ENCODE measurements at places on chromosomes 3 and 15.

GRCh38 chr3:109864452-109864851 lies 527.1 kb upstream of the DPPA4 start:
- DNase-seq = no peak

DNA sequence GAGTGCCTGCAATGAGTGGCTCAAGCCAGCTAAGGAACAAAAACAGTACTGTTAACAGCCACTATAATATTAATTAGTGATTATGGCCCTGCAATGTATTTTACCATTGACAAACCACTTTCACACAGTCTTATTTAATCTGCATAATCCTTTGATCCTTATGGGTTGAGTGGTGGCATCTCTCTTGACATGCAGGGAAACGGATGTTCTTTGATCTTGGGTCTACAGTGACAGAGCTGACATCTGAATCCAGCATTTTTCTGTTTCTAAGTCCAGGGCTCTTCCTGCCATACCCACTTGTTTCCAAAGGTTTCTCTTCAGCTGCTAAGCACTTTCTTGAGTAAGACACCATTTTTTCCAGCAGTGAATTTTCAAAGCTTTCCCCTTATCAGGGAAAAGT lies 277.7 kb upstream of the ROPN1 start:
- DNase-seq = no peak

- DNase-seq = no peak
These were observed 80.5 kb upstream of the CCNL1 start for GRCh38 chr3:157240408-157240807.

DNA sequence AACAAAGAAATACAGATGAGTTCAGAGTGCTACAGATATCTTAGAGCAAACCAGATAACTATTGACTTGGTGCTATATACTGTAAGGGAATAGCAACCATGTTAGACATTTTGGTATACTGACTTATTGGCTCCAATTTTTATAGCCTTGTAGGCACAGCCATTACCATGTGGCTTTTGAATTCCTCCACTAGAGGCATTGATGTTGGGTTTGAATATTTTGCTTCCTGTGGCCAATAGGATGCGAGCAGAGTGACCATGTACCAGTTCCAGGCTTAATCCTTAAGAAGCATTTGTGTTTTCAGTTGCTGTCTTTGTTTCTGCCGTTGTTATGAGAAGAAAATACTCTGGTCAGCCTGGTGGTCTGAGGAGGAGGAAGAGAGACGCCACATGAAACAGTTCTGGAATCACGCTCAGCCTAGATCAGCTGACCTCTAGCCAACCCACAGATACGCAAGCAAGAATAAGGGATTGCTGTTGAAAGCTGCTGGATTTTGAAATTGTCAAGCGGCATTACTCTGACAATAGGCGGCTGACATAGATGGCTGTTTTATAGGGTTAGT lies 109.4 kb upstream of the TNIK start:
- no peak for DNase-seq

DNA sequence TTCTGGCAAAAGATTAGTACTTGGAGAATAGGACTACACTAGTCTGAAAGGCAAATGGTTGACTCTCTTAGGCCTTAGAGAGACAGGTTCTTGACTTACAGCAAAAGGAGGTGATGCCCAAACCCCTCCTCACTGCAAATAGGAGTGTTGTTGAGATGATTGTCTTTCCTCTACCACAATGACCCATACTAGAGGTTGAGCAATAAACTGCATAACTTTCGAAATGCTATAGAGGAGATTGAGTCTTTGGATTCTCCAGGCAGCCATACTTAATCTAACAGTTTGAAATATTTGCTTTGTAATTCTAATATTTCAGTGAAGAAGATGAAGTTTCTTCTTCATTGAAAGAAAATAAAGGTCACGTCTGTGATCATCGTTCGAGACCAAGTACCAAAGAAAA lies 498.5 kb upstream of the GBE1 start:
- no peak for DNase-seq

GRCh38 chr15:76070921-76071635 lies 11.3 kb downstream of the TMEM266 start:
- DNase-seq = no peak

DNA sequence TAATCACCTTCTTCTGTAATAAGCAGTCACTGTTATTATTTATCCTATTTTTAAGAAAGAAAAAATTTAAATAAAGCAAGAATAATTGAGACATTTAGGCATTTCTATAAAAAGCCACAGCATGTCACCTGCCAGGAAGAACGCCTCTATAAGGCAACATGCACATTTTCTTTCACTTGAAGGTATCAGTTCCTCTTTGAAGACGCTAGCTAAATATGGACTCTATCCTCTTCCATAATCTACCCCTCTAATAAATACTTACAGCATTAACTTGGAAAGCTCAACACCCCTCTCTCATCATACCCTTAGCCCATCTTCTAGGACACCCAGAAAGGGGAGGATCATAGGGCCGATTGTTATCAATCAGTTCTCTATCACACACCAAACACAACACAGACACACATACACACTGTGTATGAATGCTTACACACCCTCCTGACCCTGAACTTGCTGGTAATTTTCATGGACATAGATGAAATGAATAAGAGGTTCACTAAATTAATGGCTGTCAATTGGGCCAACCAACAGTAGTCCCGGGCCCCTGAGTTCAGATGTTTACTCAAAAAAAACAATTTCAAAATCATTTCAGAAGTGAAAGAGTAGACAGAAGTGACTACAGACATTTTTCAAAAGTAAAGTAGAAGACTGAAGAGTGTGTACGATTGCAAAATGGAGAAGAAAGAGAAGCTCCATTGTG lies 102.5 kb downstream of the ZMAT3 start:
- DNase-seq = no peak

DNA sequence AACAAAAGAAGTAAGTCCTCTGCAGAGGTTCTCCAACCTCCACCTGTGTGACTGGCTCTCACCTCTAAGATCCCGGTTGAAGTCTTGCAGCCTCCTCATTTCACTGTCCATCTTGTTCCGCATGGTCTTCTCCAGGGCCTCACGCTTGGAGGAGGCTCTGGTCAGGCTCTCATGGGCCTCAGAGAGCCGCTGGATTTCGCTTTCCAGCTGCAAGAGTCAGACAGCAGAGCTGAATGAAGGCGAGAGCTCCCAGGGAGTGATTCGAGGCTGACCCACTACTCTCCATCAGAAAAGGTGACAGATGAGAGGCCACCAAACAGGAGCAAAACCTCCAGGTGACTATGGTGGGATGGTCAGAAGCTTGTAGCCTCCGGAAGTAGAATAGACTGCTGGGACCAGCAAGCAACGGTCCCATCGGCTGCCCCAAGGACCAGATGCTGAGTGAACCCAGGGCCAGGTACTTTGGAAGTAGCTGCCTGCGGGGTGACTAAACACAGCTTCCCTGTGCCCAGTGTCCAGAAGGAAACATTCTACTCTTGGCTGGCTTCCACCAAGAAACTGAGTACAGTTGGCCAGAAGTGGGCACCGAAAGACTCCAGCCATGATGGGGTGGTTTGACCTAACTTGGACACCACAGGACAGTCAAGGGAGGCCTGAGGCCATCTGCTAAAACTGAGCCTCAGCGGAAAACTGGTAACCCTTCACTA lies 7.9 kb downstream of the AMOTL2 start:
- DNase-seq = no peak

- DNase-seq = no peak
These were observed 432 bp upstream of the RAD54L2 start for GRCh38 chr3:51538115-51538458.

DNA sequence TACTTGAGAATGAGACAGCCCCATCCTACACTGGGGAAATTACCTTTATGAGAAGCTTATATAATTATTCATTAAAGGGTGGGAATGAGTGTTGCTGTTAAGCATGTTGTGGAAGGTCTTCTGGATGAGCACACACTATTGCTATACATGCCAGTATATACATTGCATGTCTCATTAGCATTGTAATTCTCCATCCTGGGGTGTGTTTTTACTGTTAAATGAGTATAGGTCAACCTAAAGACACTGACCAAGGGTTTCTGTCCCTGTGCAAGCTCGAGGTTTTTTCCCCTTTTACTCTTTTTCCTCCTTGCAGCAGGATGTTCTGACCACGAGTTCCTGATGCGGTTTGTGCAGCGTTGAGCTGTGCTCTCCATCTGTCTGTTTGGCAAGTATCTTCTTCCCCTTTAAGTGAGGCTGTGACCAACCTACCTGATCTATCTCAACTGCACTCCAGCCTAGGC lies 7.2 kb upstream of the IVD start:
- DNase-seq = no peak

GRCh38 chr3:53269888-53270880 lies 14.4 kb upstream of the TKT start:
- peak; percentile 93 for DNase-seq

DNA sequence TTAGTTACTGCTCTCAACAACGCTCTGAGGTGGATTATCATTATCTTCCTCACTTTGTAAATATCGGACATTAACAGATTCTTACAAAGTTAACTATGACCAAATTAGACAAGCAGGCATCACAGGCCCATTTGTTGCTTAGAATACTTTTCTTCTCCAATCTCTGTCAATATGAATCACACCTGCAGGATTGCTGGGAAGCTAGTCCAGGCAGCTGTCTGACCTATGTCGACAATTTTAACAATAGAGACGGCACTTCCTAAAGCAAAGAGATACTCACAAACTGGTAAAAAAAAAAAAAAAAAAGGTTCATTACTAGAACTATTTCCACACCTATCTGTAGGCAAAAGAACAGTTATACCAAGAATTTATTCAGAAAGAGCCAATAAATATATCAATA lies 85.3 kb downstream of the DPH6 start:
- DNase-seq = no peak

DNA sequence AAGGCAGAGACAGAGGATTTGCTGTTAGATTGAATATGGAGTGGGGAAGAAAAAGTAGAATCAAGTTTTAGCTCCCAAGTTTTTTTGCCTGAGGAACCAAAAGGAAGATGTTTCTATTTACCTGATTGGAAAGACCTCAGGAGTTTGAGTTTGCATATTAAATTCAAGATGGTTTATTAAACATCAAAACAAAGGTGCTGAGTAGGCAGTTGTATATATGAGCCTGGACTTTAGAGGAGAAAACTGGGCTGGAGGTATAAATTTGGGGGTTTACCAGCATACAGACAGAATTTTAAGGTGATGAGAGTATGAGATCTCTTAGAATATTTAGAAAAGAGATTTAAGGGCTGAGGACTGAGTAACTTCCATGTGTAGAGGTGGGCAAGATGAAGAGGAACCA lies 38.2 kb downstream of the GMPS start:
- no peak for DNase-seq

DNA sequence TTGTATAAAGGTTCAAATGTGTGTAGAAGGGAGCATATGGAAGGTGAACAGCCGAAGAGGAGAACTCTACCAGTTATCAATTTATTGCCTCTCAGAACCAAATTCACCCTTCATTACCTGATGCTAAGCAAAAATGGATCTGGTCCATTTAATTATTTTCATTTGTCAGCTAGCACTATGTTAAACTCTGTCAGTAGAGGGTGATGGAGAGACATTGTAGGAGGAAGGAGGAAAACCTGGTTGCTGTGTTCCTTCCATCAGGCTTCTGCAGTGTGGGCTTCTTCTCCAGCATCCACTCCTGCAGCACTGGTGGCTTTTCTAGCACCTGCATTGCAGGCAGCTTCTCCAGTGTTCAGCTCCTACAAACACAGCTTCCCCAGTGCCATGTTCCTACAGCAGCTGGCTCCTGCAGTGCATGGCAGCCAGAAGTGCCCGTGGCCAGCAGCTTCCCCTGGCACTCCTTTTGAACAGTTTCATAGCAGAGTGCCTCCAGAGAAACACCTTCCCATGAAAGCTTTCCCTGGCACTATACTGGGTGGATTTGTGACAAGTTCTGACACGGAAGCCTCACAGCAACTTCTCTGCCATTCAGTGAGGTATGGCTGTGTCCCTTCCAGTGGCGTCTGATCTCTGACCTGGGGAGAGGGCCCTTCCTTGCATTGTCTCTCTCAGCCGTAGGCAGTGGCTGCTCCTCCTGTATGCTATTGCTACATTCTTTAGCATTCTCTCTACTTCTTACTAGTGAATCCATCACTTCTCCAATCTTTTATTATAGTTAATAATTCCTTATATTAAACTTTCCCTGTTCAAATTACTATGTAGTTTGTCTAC lies 14.6 kb upstream of the IL17RD start:
- DNase-seq = no peak

GRCh38 chr3:171847595-171848259 lies 4.6 kb downstream of the TMEM212 start:
- DNase-seq = no peak

GRCh38 chr3:126186271-126186670 lies 5.9 kb upstream of the ALDH1L1 start:
- no peak for DNase-seq

DNA sequence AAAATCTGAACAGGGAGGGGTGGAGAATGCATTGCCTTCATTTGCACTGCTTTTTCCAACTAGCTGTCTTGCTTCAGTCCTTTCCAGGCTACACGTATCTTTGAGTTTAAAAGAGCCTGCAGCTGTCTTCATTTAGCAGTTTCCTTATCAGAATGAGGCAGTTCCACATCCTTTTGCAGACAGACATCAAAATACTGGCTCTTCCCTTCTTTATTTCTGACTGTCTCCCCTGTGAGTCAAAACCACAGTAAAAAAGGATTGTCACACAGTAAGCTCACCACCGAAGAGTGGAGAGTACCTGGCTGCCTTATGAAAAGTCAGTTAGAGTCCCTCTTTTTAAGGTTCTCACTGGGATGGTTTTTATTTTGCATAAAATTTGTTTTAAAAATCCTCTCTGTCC lies 205.5 kb upstream of the CD96 start:
- DNase-seq = no peak

GRCh38 chr3:64575211-64575844 lies 112.5 kb downstream of the ADAMTS9 start:
- DNase-seq = no peak

- DNase-seq = peak; percentile 87
These were observed 51.7 kb downstream of the ARNT2 start for GRCh38 chr15:80455668-80456442.

DNA sequence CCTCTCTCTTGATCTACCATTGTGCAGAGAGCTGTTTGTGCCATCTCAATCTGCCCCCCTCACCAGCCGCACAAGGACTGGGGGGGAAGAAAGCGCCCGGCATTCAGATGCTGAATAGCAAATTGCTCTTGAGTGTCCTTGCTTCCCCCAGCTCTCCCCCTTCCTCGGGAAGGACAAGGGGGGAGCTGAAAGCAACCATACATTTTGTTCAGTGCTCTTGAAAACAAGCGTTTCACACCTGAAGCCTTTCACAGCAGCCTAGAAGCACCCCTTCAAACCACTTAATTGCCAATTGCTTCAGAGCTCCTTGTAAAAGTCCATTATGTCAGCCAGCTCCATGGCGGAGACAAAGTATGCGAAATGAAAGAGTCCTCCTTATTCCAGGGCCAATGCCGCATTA lies 540.1 kb downstream of the NR2F2 start:
- no peak for DNase-seq

- no peak for DNase-seq
These were observed 71.5 kb downstream of the MCF2L2 start for GRCh38 chr3:183356920-183357319.

DNA sequence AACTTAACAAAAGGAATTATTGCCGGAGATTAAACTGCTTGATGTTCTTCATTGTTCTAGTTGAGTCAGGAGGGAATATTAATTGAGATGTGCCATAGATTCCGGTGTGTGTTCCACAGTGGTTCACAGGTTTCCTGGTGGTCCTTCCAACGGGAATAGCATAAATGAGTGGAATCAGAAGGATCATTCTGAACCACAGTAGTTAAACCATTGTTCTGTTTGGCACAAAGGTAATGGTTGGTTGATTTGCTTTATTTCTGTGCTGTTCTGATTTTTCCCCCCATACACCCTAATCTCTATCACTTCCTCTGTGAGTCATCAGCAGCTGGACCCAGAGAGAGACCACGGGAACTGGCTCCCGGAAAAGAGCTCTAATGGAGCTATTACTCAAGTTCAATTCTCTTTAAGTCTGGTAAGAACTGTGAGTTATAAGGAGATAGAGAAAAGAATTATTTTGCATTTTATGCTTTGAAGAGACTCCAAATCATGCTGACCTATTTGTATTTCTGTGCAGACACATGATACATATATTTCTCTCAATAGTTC lies 627.2 kb downstream of the ZIC1 start:
- no peak for DNase-seq
